Glutamatergic neuron (in vitro differentiated cells): ENCODE measurements at places on chromosomes 1 and 21. TPM values are rescaled to one million over a fixed set of nuclear protein-coding genes. Genes with fewer than 3 reads are reported as not detected.
A peak's percentile ranks its signal among the peaks of the same experiment; 100 is the strongest.

- no peak for DNase-seq
Observed at GRCh38 chr1:180974236-180974635, 48.4 kb downstream of the STX6 start.

- no peak for DNase-seq
Observed at GRCh38 chr21:39737376-39738000, 7.5 kb upstream of the IGSF5 start.

DNA sequence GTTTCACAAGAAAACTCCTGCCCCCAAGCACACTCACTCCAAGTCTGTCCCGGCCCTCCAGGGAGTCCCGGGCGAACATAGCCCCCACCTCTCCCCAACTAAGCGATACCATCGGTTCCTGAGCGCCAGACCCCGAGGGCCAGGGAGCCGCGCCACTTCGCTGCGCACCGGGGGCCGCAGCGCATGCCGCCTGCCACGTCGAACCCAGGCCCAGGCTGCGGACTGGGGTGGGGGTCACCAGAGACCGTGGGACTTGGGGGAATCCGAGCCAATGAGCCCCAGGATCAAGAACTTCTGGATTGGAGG is 801 bp downstream of the RSPO1 start:
- no peak for DNase-seq

DNA sequence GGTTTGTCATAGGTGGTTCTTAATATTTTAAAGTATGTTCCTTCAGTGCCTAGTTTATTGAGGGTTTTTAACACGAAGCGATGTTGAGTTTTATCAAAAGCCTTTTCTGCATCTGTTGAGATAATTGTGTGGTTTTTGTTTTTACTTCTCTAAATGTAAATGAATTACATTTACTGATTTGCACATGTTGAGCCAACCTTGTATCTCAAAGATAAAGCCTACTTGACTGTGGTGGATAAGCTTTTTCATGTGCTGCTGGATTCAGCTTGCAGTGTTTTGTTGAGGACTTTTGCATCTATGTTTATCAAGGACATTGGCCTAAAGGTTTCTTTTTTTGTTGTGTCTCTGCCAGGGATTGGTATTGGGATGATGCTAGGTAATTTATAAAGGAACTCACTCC is 142.5 kb downstream of the PRDM2 start:
- DNase-seq: no peak

Gene C1orf167
- not detected for total RNA-seq

Gene C1orf210
- total RNA-seq: not detected

Gene SPATA46
- not detected for total RNA-seq

DNA sequence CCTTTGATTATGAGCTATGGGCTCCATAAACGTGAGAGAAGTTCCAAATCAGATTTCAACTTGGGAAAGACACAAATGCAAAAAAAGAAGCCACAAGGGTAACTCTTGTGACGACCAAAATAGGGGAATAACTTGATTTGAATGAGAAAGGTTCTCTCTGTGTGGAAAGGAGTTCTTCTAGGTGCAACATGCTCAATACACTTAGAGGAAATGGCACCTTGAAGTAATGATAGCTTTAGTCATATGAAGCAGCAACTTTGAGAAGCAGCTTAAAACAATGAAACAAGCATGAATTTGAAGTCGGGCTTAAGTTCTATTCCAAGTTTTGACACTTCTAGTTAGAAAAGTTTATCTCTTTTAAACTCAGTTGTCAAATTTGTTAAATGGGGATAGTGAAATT is 21.8 kb upstream of the RGS1 start:
- no peak for DNase-seq

DNA sequence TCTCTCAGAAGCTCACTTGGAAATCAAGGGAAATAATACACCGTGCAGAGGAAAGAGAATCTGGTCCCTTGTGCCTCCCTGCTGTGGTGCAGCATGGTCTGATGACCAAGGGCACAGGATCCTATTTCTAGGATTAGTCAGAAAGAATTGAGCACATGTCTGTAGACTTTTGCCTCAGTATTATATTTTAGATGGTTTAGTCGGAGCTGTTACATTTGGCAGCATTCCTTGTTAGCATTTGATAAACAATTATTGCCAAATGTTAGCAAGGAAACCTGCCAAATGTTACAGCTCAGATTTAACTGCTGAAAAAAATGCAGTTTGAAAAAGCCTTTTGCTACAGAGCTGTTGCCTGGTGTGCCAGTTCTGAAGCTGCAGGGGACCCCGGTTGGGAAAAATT is 183.5 kb upstream of the DPYD start:
- no peak for DNase-seq

Gene CELA3A
- total RNA-seq: not detected

DNA sequence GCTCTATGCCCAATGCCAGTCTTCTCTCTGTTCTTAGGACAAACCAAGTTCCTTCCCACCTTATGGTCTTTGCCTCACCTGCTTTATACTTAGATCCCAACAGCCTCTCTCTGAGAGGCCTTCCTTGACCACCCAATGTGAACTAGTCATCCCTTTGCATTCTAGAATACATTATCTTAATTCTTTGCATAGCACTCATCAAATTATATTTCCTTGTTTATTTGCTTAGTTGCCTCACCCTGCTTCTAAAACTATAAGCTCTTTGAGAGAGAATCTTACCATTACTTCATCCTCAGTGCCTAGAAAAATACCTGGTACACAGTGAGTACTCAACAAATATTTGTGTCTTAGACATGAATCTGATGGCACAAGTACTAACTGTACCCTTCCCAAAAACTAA is 8.0 kb downstream of the PIGP start:
- DNase-seq: no peak

GRCh38 chr1:159699653-159700052 is 14.7 kb downstream of the CRP start:
- no peak for DNase-seq

DNA sequence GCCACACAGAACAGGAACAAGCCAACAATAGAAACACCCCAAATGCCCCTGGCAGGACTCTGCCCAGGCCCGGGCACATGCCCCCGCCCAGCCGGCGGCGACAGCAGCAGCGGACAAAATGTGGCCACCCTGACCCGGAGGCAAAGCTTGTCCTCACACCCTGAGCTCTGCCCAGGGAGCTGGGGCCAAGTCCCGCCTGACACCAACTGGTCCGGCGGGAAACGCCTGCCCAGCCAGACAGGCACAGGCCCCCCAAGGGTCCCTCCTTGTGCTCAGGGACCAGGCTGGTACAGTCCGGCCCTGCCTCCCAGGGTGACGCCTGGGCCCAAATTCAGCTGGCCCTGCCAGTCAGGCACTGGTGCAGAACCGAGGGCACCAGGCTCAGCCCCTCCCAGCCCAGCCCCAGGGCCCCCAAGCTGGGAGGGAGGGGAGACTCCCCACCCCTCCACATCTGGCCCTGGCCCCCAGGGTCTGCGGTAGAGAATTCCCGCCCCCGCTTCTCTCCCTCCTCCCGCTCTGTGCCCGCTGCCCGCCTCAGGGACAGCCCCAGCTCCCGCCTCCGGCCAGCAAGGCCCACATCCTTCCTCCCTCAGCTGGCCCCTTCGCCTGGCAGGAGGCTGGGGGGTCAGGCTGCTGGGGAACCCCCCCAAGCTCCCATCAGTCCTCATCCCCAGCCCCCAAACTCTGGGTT is 2.0 kb downstream of the AHDC1 start:
- DNase-seq: peak; percentile 51

Gene ALX3
- not detected for total RNA-seq

Gene HSD11B1
- total RNA-seq: not detected

DNA sequence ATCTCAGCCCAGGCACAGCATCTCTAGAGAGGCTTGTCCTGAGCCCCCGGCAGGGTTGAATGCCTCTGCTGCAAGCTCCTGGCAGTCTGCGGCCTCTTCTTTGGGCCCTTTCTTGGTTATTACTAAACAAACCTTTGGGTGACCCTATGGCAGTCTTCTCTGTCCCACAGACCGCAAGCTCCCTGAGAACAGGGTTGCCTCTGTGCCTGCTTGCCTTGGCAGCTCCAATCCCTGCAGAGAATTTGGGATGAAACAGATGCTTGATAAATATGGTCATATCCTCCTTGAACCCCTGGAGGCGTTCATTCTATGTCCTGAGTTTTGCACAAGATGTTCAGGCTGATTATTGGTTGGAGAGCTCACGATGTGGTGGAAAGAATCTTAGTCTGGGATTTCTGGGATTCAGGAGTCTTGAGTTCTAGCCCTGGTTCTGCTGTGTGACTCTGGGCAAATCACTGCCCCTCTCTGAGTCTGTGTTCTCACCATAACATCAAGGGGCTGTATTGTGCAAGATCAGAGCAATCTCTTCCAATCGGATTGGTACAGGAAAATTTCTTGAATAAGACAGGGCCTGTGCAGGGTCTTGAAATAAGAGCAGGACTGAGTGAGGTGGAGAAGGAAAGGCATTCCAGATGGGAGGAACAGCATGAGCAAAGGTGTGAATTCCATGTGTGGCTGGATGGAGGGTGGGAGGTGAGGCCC is 49.6 kb downstream of the EDN2 start:
- no peak for DNase-seq

DNA sequence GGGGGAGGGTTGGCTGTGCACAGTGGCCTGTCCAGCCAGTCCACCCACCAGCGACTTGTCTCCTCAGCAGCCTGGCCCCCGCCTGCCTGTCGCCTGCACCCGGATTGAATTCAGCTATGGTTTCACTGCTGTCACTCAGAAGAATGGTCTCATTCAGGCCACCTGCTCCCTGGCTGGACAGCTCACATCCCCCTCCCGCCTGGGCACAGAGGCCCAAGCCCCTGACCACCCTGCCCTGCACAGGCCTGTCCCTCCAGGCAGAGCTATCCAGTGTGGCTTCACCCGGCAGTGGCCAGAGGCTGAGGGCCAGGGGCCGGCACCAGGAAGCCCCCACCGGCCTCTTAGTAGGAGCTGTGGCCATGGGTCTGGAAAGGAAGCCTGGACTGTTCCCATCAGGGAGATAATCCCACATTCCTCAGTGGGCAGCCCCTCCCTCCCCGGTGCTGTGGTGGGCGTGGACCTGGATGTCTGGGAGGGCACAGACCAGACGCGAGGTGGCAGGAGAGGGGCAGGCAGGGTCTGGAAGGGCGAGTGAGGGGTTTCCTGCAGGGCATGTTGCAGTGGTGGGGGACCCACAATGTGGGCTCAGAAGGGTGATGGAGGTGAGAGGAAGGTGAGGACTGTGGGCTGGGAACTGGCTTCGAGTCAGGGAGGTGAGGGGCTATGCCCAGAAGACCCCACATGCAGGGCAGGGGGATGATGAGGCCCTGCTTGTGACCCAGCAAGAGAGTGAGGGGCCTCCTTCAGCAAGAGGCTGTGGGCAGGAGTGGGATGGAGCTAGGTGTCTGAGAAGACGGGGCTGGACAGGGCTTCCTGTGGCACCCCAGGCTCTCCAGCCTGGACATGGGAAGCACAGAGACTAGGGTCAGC is 30.4 kb downstream of the WNT9A start:
- DNase-seq: peak; percentile 50

DNA sequence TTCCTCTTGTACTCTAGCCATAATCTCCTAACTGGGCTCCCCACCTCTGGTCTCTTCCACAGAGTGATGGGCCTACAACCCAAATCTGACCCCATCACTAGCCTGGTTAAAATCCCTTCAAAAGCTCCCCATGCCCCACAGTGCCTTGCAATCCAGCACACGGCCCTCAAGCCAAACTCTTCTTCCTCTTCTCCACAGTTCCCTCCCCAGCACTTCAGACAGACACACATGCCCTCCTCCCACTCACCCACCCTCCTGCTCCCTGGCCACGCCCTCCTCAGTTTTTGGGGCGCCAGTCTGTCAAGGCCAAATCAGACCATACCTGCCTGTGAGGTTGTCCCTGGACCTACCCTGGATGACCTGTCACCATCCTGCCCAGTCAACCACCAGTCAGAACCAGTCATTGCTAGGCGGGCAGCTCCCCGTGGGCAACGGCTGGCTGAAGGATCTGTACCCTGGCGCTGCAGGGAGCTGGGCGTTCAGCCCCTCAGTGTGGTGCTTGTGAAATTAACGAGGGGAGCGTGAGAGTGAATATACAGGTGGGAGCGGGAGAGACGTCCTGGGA is 753 bp downstream of the C1orf210 start:
- no peak for DNase-seq

Gene AMY2A
- total RNA-seq: not detected

GRCh38 chr21:43203591-43203990 is 34.8 kb downstream of the CRYAA start:
- no peak for DNase-seq

- DNase-seq: no peak
Observed at GRCh38 chr1:51524817-51525216, 5.8 kb upstream of the EPS15 start.

DNA sequence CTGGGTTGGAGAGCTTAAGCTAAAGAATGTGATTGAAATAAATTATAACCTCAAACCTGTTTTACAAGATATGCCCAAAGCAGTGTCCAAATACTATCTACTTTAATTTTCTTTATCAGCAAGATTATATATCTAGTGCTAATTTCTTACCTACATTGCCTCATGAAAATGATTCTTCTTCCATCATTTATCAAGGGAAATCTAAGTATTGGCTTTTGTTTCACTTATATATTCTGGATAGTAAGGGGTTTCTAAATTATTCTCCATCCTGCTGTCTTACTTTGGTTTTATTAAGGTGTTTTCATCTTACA is 81.2 kb downstream of the PHTF1 start:
- DNase-seq: no peak

DNA sequence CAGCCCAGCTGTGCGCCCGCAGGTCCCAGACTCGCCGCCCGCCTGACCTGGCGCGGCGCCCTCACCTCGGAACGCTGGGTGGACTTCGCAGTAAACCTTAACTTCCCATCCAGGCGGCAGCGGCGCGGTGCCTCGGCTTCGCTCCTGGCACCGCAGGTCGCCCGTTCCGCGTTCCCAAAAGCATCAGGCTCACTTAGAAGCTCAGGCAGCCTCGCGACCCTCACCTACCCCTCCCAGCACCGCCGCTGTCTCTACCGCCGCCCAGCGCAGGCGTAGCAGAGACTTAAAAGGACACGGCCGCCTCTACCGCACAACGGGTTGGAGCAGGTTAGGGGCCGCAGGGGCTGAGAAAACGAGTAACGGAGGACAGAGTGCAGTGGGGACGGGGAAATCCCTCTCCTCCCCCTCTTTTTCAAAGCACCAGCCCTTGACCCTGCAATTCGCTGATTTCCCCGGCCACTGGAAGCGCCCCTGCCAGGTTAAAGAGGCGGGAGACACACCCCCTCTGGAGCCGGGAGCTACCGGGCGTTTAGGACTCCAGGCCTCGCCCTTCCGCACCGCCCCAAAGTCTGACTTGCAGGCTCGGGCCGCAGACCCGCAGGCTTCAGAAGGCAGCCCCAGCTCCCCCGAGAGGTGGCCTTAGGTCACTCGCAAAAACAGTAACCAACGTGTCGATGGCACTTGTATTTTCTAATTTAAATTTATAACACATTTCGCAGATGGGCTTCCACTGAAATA is 328.5 kb downstream of the FAM72C start:
- DNase-seq: no peak

GRCh38 chr1:91015358-91015780 is 6.5 kb downstream of the ZNF644 start:
- DNase-seq: no peak

GRCh38 chr1:88451856-88452255 is 232.2 kb upstream of the PKN2 start:
- no peak for DNase-seq

GRCh38 chr21:29725025-29725736 is 214.6 kb downstream of the GRIK1 start:
- no peak for DNase-seq

Gene SLFNL1
- 0.20 TPM for total RNA-seq

Gene BRDT
- not detected for total RNA-seq
